Fibroblast of upper back skin (primary cell): ENCODE measurements at places on chromosomes 7 and 10.
A peak's percentile ranks its signal among the peaks of the same experiment; 100 is the strongest.

GRCh38 chr7:143245123-143245522 is 18.1 kb upstream of the GSTK1 start:
- DNase-seq: peak; percentile 17

DNA sequence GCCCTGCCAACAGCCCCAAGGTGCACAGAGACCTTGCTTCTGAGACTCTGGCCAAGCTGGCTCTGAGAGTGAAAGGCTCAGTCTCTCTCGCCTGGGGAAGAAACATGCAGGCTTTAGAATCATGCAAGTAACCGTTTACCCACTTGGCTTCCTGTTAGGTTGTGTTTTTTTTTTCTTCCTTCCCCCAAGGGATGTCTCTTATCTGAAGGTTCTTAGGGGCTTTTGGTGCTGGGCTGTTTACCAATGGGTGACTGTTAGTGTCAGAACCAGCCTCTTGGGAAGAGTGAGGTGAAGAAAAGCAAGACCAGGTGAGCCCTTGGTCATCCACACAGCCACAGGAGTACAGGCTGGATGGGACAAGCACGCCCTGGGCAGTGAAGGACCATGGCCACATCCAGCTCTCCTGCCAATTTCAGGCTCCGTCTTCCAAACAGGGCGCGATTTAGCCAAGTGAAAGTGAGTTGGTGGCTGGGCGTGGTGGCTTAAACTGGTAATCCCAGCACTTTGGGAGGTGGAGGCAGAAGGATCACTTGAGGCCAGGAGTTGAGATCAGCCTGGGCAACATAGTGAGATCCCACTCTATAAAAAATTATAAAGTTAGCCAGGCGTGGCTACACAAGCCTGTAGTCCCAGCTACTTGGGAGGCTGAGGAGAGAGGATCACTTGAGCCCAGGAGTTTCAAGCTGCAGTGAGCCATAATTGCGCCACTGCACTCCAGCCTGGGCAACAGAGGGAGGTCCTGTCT is 76.3 kb upstream of the CUX1 start:
- DNase-seq: no peak

DNA sequence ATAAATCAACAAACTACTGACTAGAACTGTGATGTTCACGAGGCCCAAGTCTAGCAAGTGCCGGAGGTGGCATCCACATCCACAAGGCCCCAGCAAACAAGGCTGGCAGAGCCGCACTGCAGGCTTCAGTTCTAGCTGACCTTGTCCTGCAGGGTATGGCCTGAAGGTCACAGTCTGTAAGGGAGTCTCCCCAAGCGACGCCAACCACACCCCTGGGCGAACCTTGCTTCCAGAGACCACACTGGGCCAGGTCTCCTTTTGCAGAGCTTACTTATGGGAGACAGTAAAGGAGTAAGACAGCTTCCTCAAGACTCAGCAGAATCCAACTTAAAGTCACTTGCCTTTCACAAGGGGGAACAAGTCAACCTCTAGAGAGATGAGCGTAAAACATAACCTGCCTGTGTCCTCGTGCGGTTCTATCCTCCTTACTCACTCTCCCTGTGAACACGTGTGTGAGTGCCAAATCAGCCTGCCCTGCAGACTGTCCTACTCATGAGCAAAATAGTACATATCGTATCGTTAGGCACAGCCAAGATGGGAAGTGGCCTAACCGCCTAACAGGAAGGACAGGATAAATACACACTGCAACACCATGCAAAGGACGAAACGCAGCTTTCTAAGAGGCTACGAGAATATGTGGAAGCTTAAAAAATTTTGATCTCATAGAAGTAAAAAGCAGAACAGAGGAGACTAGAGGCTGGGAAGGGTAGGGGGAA is 22.7 kb downstream of the FAM53B start:
- DNase-seq: no peak

- DNase-seq: no peak
These were observed at the start of gene ASB15 for GRCh38 chr7:123601530-123601929. ASB15 (plus strand) TSS chr7:123601821; CDS start chr7:123614503, 12,682 bp downstream.

DNA sequence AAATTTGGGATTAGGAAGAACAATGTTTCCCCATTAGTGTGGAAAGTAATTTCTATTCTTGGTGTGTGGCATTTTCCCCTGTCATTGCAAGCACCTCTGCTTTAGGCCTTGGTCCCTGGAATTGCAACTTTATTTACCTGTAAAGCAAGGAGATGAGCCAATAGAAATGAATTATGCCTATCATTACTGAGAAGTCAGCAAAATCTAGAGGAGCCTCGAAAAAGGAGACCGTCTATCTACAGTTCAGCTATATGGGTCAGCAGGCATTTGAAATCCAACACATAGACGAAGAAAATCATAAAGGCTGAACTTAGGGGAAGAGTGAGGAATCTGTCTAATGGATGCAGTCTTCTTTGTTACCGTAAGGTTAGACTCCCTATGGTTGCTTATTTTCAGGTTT is 161.1 kb downstream of the CCDC71L start:
- DNase-seq: no peak

DNA sequence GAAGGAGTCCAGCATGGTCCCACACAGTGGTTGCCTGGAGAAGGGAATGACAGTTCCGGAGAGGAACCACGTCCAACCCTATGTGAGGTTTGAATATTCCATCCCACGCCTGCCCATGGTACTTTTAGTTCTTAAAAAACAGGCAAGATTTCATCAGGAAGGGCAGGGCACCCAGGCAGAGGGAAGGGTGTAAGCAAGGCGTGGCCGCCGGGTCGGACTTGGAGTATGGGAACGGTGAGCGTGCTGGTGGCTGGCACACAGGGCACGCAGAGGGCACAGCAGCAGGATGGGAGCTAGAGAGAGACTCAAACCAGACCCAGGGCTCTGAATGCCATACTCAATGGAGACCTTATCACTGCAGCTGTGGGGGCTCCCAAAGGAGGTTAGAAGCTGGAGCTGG is 34.3 kb downstream of the FAM53B start:
- no peak for DNase-seq

DNA sequence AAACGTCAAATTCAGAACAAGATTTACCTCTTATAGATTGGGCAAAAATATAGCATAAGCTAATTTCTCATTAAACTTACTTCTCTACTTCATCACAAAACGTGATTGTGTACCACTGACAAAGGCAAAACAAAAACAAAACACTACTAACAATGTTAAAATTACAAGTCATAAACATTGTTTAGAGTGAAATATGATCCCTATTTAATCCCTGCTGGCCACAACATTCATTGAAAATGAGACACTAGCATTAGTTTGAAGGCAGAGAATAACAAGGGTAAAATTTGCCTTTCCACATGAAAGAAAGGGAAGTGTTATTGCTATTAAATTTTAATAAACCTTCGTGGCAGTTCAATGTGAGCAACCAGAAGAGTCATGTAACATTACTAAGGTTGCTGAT is 45.0 kb downstream of the SEMA3A start:
- DNase-seq: no peak

GRCh38 chr7:1345796-1346755 is 113.2 kb downstream of the MICALL2 start:
- DNase-seq: no peak

- peak; percentile 24 for DNase-seq
These were observed 295.4 kb upstream of the FZD8 start for GRCh38 chr10:35937546-35937945.

- no peak for DNase-seq
These were observed 57.0 kb downstream of the CLEC2L start for GRCh38 chr7:139580435-139580834.

GRCh38 chr10:35910234-35910633 is 268.1 kb upstream of the FZD8 start:
- peak; percentile 69 for DNase-seq

GRCh38 chr10:112785089-112785488 is 165.0 kb upstream of the TCF7L2 start:
- DNase-seq: no peak

- no peak for DNase-seq
These were observed 24.4 kb downstream of the CACNA2D1 start for GRCh38 chr7:82419200-82419599.

- no peak for DNase-seq
These were observed 4.7 kb upstream of the EFCAB10 start for GRCh38 chr7:105585850-105586500.

DNA sequence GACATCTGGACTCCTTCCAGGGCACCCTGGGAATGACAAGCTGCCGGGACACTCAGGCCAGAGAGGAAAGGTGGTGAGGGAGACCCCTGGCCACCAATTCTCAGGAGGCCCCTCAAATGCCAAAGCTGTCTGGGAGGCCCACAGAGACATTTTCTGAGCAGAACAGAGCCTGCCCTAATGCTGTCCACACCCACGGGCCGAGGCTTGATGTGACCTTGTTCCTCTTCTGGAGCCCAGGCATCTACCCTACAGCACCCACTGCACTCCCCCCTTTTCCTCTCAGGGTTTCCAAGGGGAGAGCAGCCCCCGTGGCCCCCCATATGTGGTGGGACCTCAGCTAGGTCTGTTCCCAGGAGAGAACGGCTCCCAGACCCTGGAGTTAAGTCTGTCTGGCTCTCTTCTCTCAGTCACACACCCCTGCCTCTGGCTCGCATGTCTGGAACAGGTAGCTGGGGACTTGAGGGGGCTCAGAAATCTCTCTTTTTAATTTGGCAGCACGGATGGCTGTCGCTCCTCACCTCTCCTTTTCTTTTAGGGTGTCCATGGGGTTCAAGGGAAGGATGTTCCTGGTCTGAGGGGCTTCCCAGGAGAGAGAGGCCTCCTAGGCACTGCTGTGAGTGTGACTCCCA is 16.8 kb upstream of the VOPP1 start:
- no peak for DNase-seq

GRCh38 chr10:132255489-132256344 is 52.0 kb downstream of the STK32C start:
- DNase-seq: no peak

GRCh38 chr10:90274721-90275468 is 573.5 kb downstream of the KIF20B start:
- DNase-seq: peak; percentile 8

DNA sequence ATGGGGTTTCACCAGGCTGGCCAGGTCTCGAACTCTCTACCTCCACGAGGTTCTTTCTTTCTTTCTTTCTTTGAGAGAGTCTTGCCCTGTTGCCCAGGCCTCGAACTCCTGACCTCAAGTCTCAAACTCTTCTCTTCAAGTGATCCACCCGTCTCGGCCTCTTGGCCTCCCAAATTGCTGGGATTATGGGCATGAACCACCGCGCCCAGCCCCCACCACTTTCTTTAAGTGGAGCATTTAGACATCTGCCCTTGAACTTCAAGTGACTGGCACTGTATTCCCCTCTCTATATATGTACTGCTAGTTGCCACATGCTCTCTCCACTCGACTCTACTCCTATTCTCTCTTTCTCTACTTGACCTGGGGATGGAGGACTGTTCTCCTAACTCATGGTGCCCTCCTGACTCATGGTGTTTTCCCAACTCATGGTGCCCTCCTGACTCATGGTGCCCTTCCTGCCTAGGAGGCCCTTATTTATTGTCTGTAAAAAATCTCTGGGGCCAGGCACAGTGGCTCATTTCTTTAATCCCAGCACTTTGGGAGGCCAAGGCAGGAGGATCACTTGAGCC is 19.3 kb upstream of the ACHE start:
- DNase-seq: no peak

DNA sequence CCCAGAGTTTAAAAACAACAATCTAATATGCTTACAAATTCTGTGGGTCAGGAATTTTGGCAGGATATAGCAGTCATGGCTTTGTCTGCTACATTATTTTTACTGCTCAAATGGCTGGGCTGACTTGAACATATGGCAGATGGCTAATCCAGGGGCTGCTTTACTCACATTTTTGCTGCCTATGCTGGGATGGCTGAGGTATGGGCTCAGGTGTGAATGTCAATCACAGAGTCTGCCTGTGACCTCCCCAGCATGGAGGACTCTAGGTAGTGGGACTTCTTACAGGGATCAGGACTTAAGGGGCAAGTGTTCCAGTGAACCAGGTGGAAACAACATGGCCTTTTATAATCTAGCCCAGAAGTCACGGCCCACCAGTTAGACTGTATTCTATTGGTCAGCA is 4.4 kb upstream of the FKBP9 start:
- no peak for DNase-seq

DNA sequence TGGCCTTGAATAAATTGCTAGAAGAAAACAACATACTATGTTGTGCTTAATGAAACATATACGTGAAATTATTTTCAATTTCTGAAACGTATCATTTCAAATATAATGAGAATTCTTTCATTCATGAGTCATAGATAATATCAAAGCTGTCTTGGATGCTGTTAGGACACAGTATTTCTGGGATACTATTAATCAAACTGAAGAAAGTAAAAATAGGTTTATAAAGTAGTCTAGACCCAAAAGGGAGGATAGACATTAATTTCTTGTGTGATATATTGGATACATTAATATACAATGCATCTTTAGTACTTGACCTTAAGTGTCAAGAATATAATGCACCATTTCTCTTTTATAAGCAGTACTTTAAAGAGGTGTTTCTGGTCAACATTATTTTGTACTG is 89.7 kb downstream of the CNTNAP2 start:
- DNase-seq: no peak

- DNase-seq: no peak
These were observed 439.6 kb downstream of the GRID1 start for GRCh38 chr10:85926986-85927385.

DNA sequence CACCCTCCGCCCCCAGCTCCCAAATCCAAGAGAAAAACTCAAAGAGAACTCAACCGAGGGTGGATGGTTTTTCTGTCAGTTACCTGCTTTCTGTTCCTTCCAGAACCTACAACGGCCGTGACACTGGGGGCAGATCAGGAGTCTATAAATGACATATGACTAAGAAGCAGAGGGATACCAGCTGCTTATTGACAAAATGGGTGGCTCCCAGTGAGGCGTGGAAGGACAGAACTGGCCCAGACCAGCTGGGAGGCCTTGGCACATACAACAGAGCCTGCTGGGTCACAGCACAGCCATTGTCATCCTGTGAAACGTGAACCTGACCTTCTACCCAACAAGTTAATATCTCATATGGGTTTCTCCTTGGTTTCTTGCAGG is 84.3 kb upstream of the ADRB1 start:
- no peak for DNase-seq

DNA sequence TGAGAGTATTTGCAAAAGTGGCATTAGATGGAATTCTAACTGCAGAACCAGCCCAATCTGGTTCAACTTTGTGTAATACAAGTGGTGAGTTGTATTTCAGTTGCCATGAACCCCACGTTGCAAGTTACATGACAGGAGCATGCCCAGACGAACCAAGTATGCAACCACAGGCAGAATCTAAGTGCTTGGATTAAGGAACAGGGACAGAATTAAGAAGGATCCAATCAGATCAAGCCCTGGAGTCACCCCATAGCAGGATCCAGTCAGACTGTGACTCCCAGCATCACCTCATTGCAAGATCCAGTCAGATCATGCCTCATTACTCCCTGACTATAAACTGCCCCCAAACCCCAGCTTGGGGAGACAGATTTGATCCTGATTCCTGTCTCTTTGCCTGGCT is 388.7 kb upstream of the NRP1 start:
- no peak for DNase-seq

- DNase-seq: peak; percentile 11
These were observed 11.1 kb upstream of the CALML5 start for GRCh38 chr10:5510281-5511072.

DNA sequence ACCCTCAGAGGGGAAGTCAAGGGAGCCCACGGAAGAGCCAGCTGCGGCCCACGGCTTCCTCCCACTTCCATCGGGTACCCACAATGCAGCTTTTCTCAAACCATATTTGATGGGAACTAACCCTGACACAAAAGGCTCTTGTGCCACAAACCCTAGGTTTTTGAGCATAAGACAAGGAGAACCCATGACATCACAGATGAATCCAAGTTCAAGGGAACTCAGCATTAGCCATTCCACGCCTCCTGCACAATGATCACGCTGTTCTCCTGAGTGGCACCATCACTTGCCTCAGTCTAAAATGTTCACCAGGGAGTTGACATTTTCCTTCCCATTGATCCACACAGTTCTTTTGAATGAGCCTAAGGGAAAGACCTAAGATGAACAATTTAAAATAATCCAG is 70.4 kb downstream of the ITIH5 start:
- DNase-seq: no peak

- DNase-seq: peak; percentile 42
These were observed 776.1 kb downstream of the MAGI2 start for GRCh38 chr7:78677391-78677790.
